ENCODE measurements at places on chromosomes 1 and 21.

- no peak for DNase-seq
These were observed 11.3 kb upstream of the OR2T8 start for GRCh38 chr1:247908766-247909165.

GRCh38 chr1:185578293-185578692 is 155.9 kb upstream of the HMCN1 start:
- no peak for DNase-seq

DNA sequence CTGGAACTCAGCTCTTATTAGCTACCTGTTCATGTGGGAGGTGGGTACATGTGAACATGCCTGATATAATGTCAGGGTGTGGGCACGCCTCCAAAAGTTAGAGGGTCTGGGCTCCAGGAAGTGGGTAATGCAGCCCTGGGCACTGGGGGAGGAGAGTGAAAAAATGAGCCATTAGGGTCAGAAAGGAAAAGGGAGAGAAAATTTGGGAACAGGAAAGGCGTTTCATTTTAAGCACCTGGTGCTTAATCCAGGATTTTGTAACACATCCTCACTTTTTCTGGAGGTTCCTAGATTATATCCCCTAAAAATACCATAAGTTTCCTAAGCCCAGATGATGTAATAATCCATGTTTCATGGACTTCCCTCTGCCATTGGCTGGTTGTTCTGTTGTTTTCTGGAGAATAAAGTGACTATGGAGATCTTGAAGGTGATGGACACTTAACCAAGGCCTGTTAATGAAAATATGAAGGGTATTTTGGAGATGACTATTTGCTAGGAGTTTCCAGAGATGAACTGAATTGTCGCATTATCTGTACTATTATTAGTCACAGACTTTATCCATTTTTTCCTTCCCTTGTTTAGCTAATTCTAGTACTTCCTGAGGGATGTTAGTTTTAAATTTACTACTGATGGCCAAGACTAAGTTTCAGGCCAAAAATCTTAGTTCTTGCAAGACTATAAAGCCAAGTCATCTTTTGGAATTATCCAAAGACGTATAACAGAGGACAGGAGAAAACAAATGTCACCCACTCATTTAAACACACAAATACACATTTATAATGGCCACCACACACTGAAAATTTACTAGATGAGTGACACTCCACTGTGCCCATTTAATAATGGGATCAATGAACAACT is 24.4 kb upstream of the TARBP1 start:
- no peak for DNase-seq

DNA sequence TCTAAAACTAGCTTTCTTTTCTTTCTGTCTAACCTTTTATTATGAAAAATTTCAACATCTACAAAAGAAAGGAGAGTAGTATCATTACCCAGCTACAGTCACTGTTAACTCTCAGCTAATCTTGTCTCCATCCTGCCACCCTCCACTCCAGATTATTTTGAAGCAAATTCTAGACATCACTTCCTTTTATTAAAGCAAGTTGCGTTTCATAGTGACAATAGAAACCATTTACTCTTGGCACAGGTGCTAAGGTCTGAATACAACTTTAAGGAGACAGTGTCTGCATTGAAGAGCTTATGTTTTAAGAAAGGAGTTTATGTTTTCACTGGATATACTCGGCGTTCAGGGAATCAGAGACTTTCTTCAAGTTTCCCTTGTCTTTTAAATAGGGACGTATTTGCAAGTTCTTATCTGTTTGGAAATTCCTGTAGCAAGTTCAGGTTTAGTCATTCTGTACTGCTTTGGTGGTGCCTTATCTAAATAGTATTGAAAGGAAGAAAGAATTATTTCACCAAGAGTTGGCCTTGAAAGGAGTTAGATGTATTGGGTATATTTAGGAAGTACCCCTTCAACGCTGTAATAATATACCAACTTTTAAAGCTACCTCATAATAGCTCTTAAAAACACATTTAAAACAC is 42.7 kb downstream of the ITSN1 start:
- no peak for DNase-seq

DNA sequence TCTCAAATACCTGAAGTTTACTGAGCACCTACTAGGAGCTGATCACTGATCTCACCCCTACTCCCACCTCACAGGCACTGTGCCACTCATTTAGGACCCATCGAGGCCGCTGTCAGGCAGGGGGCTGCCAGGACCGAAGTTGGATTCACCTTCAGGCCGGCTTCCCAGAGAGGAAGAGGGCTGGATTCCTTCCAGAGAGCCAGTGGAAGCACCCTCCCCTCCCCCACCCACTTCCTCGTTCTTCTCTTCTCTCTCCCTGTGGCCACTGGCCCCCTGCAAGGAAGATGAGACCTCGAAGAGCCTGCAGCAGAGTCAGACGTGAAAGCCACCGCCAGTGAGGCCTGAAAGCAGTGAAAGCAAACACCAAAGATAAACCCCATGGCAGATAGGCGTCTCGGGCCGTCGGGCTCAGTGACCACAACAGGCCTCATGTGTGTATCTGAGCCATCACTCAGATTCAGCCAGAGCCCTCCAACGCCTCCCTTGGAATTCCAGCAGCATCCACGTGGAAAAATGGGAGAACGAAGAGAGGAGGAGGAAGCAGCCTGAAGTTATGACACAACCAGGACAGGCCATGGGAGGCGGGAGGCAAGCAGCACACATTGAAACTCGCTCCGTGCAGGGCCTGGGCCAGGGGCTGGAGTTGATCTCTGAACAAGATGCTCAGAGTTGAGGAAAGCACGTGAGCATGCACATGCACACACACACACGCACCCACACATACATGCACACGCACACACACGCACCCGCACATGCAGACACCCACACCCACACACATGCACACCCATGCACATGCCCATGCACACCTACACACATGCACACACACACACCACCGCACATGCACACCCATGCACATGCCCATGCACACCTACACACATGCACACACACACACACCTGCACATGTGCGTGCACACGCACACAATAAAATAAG is 6.2 kb upstream of the AGTRAP start:
- no peak for DNase-seq

- no peak for DNase-seq
These were observed 26.3 kb downstream of the PRDX6 start for GRCh38 chr1:173503391-173503790.

GRCh38 chr1:245704765-245705164 is 550.0 kb downstream of the KIF26B start:
- no peak for DNase-seq

- DNase-seq: no peak
These were observed 79.6 kb downstream of the PLXNA2 start for GRCh38 chr1:208164609-208165008.
